D721Med (cell line): ENCODE measurements at places on chromosomes 2 and 18.

DNA sequence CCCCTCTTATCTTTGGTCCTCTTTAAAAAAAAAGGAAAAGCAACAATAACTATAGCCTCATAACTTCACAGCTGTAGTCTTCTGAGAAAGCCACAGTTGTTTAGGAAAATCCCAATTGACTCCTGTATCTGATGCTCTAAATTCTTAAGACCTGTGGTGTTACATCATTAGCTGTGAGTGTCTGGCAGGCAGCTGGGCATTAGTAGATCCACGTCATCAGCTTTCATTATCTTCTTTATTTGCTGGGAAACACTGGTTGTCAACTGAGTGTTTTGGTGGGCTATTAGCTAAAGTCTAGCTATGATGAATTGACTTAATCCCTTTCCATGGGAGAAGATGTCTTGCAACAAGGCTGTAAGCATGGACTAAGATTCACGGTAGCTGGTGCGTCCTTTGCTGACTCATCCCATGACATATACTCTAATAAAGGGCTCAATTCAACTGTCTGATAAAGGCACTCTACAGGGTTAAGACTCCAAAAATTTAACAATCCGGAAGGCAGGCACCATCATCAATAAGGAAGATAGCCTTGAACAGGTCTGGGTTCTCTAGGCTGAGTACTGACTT lies 517.2 kb downstream of the PLCL1 start:
- DNase-seq: no peak

DNA sequence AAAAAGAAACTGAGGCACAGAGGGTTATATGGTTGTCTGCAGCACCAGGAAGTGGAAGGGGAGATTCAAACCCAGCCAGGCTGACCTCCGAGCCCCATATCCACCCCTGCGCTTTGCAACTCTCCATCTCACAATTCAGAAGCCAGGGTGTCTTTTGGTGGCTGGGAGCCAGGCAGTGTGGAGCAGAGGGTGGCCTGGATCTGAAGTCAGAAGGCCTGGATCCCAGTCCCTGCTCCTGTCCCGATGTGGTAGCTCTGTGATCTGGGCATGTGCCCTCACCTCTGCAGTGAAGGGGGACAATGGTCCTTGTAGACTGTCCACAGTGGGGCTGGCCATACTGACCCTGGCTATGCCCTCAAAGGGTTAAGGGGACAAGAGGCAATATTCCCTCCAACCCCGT lies 57.0 kb downstream of the CIB4 start:
- DNase-seq: no peak

- DNase-seq: no peak
Observed at GRCh38 chr2:239532859-239533258, 132.0 kb upstream of the HDAC4 start.

GRCh38 chr18:6874315-6874714 lies 144.8 kb downstream of the ARHGAP28 start:
- no peak for DNase-seq

GRCh38 chr18:39184176-39184575 lies 1618.6 kb upstream of the CELF4 start:
- DNase-seq: no peak
